Urinary bladder (tissue), 4 donors: ENCODE measurements at places on chromosomes 2 and 18.

DNA sequence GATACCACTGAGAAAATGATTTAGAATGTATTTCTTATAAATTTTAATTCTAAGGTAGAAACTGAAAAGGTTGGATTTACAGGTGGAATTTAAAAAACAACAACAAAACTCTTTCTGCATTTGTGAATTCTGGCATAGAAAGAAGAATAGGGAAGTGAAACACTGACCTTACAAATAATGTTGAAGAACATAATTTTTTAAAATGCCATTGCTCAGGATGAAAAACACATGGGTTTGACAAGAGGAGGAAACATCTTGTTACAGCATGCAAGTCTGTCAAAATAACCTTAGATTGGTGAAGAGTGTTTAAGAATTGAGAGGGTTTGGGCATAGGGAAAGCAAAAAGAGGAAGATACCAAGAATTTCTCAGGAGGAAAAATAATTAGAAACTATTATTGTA, 184.3 kb downstream of the UBE2E3 start:
- DNase-seq, result no peak

- no peak for DNase-seq
Measured at GRCh38 chr2:239153806-239154591, 246.8 kb downstream of the HDAC4 start.

GRCh38 chr2:62685256-62685655, 20.3 kb upstream of the EHBP1 start:
- DNase-seq, result no peak

GRCh38 chr18:56470406-56471351, 167.7 kb downstream of the TXNL1 start:
- DNase-seq, result no peak

DNA sequence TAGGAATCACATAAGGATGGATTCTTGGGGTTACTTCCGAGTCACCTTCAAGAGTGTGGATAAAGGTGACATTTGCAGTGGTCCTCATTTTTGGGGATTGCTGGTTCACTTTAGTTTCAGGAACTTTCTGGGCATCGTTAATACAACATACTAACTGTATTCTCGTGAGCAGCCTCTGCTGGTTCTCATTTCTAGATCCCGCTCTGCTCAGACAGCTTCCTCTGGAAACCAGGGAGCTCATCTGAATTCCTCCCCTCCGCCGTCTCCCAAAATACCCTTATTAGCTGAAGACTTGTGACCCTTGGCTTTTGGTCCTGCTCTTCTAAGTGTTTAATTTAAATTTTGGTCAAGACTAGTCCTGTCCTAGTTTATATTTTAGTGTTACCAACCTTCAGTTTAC, 64.5 kb downstream of the ZNF532 start:
- no peak for DNase-seq

DNA sequence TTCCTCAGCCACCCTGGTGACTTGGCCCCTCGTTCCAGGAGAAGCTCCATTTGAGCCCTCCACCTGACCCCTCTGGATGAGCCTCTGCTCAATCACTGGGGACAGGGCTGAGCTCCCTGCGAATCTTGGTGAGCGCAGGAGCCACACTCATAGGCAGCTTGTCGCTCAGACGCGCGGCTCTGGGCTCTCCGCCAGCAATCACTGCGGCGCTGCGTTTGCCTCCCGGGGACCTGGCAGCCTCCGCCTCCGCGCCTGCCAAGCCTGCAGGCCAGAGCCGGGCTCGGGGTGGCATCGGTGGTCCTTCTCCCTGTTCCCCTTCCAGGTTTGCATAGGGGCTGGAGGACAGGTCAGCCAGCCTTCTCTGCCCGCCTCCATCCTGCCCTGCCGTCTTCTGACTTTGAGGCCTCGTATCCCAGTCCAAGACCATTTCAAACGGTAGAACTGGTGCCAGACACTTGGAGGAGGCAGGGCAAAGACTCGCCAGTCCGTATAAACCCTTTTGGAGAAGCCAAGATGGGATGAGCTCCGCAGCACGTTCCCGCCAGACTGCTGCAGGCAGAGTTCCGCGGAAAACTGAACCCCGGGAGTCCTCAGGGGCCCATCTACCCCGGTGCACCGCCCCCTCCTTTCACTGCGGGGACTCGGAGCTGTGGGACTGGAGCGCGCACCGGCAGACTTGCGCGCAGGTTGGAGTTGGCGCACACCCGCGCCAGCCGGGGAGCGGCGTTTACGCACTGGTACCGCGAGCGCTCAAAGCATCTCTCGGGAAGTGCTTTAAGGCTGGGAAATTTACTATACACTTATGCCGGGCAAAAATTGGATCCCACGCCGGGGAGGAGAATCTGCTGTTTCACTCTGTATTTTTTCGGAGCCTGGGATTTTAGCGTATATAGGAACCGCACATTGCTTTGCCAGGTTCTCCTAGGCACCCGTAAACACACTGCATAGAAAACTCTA, 1.1 kb upstream of the TACR1 start:
- DNase-seq, result no peak

- DNase-seq, result no peak
Measured at GRCh38 chr2:16477648-16478047, 188.0 kb downstream of the CYRIA start.

DNA sequence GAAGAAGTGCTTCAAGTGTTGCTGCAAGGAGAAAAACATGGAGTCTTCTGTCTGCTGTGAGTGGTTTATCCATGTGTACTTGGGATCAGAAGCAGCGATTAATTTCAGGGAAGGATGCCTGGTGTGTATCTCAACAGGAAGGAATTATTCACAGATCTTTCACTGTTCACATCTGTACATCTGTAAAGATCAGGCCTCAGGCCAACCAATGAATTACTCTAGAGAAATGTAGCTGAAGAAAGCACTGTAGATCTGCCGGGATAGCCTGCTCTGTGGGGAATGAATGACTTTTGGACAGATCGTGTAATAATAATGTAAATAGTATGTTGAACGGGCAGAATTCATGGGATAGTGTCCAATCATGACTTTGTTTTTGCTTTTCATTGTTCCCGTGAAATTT, 54.0 kb upstream of the SPP2 start:
- DNase-seq, result no peak

DNA sequence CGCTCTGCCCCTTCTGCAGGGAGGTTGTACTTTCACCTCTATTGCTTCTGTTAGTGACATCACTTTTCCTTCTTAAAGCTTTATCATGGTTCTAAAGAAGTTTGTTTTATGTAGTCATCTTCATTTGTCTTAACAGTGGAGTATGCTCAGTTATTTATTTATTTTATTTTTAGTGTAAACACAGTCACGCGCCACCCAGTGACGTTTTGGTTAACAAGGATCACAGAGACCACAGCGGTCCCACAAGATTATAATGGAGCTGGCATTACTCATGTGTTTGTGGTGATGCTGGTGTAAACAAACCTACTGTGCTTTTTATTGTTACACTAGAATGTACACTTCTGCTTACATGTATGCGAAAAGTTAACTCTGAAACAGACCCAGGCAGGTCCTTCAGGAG, 89.9 kb downstream of the SOX11 start:
- no peak for DNase-seq

- DNase-seq, result no peak
Measured at GRCh38 chr2:127612111-127612822, 33.7 kb upstream of the GPR17 start.

DNA sequence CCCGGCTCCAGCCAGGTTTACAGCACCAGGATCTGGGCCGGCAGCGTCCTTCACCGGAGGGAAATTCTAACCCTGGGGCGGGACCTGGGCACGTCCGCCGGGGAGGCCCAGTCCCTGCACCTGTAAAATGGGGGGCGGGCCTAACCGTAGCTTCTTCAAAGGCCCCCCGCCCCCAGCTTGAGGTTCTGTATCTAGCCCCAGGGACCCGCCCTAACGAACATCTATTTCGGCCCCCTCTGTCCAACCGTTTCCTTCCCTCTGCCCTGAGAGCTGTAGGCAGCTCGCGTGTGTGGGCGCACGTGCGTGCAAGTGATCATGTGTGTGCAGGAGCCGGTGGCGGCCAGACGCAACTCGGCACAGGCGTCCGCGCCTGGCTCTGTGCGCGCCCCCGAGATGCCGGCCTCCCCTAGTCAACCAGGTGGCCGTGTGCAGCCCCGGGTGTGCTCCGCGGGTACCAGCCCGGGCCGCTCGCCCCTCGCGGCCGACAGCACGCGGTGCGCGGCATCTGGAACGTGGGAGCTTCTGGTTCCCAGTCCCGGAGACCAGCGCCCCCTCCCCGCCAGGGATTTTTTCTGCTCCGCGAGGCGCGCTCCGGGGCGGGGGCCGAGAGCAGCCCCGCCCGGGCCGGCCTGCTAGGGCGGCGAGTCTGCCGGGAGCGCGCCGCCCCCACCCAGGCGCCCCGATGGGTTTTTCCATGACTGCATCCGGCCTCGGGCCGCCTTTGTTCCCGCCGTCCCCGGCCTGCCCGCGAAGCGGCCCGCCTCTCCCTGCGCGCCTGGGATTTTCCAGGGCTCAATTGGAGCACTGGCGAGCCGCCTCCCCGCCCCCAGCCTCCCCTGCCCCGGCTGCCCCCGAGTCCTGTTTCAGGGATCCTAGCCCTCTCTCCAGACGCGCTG, 21.2 kb downstream of the TEX44 start:
- DNase-seq, result peak; percentile 50

- no peak for DNase-seq
Measured at GRCh38 chr2:2184549-2185249, 146.4 kb downstream of the MYT1L start.

- no peak for DNase-seq
Measured at GRCh38 chr18:46366751-46367376, 262.7 kb downstream of the HAUS1 start.

DNA sequence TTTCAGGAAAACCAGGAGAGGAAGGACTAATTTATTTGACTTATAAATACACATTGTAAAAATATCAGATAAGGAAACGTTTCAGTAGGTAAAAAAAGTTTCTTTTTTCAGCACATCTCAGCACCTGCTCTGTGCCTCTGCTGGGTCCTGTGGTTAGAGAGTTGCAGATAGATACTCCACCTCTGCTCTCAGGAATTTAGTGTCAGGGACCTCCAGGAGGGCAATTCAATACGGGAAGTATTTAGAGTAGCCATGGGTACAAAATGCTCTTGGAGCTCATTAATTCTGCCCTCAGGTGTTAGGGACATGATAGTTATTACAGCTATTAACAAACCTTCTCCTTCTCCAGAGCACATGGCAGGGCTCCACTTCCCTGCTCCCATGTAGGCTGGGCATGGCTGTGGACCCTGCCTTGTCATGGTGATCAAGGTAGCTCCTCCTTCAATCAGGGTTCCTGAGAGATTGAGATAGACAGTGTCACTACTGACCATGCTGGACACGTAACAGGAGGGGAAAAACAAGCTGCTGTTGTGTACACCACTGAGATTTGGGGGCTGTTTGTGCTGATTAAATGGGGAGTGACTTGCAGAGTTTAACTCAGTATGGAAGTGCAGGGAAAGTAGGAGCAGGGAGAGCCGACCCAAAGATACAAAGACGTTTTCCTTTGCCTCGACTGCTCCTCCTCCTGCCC, 185.6 kb upstream of the COPS8 start:
- no peak for DNase-seq

- no peak for DNase-seq
Measured at GRCh38 chr2:152676461-152676860, 40.8 kb downstream of the PRPF40A start.

- no peak for DNase-seq
Measured at GRCh38 chr2:160331258-160332025, 131.4 kb upstream of the ITGB6 start.

GRCh38 chr2:105925390-105925789, 180.7 kb downstream of the NCK2 start:
- DNase-seq, result no peak

DNA sequence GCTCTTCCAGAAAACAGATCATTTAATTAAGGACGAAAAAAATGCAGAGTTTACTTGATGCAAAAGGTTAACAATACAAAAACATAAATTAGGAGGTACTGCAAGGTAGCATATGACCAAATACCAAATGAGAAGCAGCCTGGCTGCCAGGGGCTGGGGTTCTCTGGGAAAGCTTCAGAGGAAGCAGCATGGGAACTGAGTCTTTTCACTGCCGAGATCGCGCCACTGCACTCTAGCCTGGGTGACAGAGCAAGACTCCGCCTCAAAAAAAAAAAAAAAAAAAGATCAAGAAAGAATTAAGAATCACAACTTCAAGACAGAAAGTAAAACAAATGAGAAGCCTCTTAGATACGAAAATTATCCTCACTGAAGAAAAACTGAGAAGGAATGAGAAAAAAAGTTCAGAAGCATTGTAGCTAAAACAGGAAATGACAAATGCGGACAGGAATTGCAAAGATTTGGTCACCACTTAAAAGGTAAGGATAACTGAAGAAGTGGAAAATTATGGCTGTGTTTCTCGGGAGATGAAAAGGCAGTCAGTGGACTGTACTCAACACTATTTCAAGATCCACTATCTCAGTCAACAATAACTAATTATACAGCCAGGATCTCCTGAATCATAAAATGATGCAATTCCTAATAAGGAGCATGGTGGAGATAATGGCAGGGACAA, 4.3 kb downstream of the SEPTIN10 start:
- DNase-seq, result no peak

DNA sequence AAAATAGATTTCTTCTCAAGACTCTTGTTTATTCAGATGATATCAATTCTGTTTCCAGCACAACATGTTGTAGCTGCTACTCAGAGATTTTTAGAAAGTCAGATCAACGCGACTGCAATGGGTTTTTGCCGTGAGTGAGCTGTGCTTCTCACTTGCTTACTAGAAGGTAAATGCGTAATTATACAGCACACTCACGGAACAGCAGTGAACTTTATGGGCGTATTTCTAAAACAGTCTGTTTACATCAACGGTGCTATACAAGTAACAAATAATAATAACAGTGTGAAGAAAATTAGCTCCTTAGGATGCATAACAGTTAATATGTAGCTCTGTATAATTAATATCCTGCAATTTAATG, 533.6 kb downstream of the RNF144A start:
- no peak for DNase-seq

GRCh38 chr2:28981016-28981441, at the start of gene TOGARAM2:
Gene TOGARAM2 (plus strand): TSS chr2:28981298. CDS start chr2:28994835, 13,537 bp downstream.
- peak; percentile 37 for DNase-seq

GRCh38 chr2:68489282-68489681, 21.9 kb downstream of the APLF start:
- DNase-seq, result no peak

- DNase-seq, result no peak
Measured at GRCh38 chr2:44967056-44967455, 25.6 kb downstream of the SIX3 start.

DNA sequence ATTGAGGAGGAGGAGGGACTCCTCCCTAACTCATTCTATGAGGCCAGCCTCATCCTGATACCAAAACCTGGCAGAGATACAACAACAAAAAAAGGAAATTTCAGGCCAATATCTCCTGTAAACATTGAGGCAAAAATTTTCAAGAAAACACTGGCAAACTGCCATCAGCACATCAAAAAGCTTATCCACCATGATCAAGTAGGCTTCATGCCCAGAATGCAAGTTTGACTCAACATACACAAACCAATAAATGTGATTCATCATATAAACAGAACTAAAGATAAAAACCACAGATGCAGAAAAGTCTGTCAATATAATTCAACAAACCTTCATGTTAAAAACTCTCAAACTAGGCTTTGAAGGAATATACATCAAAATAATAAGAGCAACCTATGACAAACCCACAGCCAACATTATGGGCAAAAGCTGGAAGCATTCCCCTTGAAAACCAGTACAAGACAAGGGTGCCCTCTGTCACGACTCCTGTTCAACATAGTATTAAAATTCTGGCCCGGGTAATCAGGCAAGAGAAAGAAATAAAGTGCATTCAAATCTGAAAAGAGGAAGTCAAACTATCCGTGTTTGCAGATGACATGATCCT, 1014.3 kb downstream of the CBLN2 start:
- no peak for DNase-seq

GRCh38 chr2:35852-36251, 10.5 kb downstream of the FAM110C start:
- peak; percentile 81 for DNase-seq

GRCh38 chr2:127381762-127382161, 6.0 kb downstream of the MAP3K2 start:
- DNase-seq, result no peak

GRCh38 chr2:175181877-175182308, 383 bp upstream of the ATP5MC3 start:
- DNase-seq, result no peak
